Glutamatergic neuron (in vitro differentiated cells): ENCODE measurements at places on chromosomes 2 and 18.

- no peaks in the 10 kb centered on the region for H3K27me3 ChIP-seq
- peak overlapping the region; percentile 49 for H3K27ac ChIP-seq
- no peaks in the 10 kb centered on the region for H3K36me3 ChIP-seq
- no peak overlapping the region for H3K4me3 ChIP-seq
- no peak for DNase-seq
These were observed 216.7 kb downstream of the TMX3 start for GRCh38 chr18:68498185-68498584.

DNA sequence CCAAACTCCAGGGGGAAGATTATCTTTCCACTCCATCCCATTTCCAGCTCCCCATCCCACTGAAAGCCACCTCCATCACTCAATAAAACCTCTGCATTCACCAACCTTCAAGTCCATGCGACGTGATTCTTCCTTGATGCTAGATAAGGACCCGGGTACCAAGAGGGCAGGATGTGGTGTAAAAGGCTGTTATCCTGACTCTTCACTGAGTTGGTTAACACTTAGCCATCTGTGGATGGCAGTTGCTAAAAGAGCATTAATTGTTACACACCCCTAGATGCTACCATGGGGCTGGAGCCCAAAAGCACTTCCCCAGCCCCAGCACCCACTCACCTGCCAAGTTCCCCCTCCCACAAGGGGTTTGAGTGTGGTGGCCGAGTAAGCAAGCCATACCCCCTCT lies 53.4 kb upstream of the DPP10 start:
- no peak overlapping the region for H3K27ac ChIP-seq
- DNase-seq: no peak
- no peaks in the 10 kb centered on the region for H3K36me3 ChIP-seq
- no peak overlapping the region for H3K4me3 ChIP-seq
- no peaks in the 10 kb centered on the region for H3K4me1 ChIP-seq
- H3K27me3 ChIP-seq: no peaks in the 10 kb centered on the region

- DNase-seq: no peak
- H3K36me3 ChIP-seq: no peaks in the 10 kb centered on the region
- H3K27ac ChIP-seq: no peak overlapping the region
- H3K4me1 ChIP-seq: peaks cover 13% of the 10 kb centered on the region
- H3K27me3 ChIP-seq: peaks cover 3% of the 10 kb centered on the region
These were observed 71.7 kb downstream of the LIMS1 start for GRCh38 chr2:108605947-108606346.

DNA sequence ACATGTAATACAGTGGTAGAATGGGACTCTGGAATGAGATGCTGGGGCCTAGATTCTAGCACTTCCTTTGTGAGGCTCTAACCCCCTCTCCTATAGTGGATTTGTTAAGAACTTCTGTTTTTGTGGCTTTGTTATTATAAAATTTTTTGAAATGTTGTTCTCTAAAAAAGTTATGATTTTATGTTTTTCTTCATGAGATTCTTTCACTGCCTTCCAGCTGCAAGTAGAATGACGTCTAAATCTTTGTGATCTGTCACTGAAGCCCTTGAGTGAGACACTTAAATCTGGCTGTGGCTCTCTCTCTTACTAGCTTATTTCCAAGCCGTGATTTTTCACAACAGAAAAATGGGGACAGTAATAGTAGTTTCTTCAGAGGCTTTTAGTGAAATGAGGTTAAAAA lies 1.6 kb downstream of the CASP8 start:
- H3K4me3 ChIP-seq: no peak overlapping the region
- no peak for DNase-seq
- H3K36me3 ChIP-seq: no peaks in the 10 kb centered on the region
- H3K27me3 ChIP-seq: no peaks in the 10 kb centered on the region
- no peaks in the 10 kb centered on the region for H3K4me1 ChIP-seq
- no peak overlapping the region for H3K27ac ChIP-seq

DNA sequence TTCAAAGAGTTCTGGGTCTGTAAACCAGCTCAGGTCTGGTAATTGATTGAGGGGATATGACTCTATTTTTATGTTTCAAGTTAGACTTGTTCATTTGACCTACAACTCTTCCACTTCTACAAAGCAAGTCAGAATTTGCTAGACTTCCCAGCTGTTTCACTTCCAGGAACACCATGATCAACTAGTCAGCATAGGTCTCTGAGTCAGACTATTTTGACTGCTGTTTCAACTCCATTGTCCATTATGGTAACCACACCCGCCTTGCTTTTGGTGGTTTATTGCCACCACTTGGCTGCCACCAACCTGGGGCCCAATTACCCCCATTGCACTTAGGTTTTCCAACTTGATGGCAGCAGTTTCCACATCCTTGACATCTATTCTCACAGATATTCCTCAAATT lies 116.6 kb downstream of the LAMA3 start:
- no peaks in the 10 kb centered on the region for H3K27me3 ChIP-seq
- H3K36me3 ChIP-seq: no peaks in the 10 kb centered on the region
- no peak overlapping the region for H3K4me3 ChIP-seq

GRCh38 chr18:61413396-61413795 lies 80.2 kb downstream of the CDH20 start:
- no peak overlapping the region for H3K4me3 ChIP-seq
- no peak overlapping the region for H3K27ac ChIP-seq
- H3K27me3 ChIP-seq: peaks cover 1% of the 10 kb centered on the region
- no peaks in the 10 kb centered on the region for H3K4me1 ChIP-seq
- no peaks in the 10 kb centered on the region for H3K36me3 ChIP-seq

- peaks cover 2% of the 10 kb centered on the region for H3K27me3 ChIP-seq
- no peak overlapping the region for H3K27ac ChIP-seq
- no peak for DNase-seq
- no peaks in the 10 kb centered on the region for H3K4me1 ChIP-seq
- no peak overlapping the region for H3K4me3 ChIP-seq
These were observed 23.7 kb upstream of the WIPF1 start for GRCh38 chr2:174621323-174621722.

DNA sequence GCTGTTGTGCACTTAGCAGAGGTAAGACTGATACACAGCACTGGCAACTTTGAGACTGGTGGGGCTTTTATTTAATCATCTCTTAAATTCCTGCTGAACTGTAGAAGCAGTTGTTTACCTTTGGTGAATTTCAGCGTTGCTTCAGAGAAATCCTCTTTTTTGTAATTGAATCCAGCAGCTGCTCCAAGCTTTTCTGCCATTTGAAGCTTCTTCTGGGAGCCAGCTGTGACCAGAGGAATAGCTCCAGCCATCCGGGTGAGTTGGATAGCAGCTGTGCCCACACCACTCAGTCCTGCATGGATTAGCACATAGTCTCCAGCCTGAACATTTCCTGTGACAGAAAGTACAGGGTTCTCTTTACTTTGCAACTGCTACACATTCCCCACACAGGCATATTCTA lies 3.9 kb downstream of the TP53I3 start:
- no peaks in the 10 kb centered on the region for H3K36me3 ChIP-seq
- H3K4me3 ChIP-seq: no peak overlapping the region
- peaks cover 13% of the 10 kb centered on the region for H3K4me1 ChIP-seq
- peaks cover 9% of the 10 kb centered on the region for H3K27me3 ChIP-seq
- no peak for DNase-seq

DNA sequence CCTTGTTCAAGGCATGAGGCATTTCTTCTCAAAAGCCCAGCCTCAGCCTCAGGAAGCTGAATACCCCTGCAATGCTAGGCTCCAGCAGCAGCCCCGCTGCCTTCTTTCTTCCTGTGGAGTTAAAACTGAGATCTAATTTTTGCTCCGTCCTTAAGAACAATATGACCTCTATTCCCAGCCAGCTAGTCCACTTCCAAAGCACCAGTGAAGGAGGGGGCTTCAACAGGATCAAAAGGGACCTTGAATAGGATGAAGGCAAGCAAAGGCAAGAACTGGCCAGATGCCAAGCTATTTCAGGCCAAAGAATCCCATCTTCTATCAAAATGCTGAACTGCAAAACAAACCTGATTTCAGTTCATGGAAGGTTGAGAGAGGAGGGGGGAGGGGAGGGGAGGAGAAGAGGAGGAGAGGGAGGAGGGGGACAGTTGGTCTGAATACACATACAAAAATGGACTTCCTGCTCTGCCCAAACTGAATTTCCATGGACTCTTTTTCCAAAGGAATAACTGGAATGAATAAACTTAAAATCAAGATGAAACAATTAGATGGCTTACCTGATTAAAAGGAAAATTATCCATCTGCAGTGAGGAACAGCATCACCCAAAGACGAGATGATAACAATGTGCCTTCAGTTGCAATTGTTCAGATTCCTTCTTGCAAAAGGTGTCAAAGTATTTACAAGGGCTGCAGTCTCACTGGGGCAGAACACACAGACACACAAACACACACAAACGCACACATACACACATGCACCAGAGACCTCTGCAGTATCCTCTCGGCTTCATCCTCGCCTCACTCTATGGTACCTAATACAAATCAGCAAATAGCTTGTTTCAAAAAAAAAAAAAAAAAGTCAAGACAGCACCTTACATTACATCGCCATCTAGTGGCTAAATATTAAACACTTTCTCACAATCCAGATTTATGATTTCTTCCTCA lies at the start of gene SCN1A:
Gene SCN1A (minus strand): TSS at position 804 of the 939 bp plus-strand sequence. CDS start 54,399 bp downstream, outside the sequence.
- peaks cover 7% of the 10 kb centered on the region for H3K4me1 ChIP-seq
- DNase-seq: no peak
- no peak within 1 kb of the TSS for H3K27ac ChIP-seq
- no peaks in the 10 kb centered on the region for H3K27me3 ChIP-seq
- H3K36me3 ChIP-seq: no peaks in the 10 kb centered on the region
- H3K4me3 ChIP-seq: peak within 1 kb of the TSS; percentile 17

- H3K27ac ChIP-seq: no peak overlapping the region
- no peaks in the 10 kb centered on the region for H3K27me3 ChIP-seq
- DNase-seq: no peak
- peaks cover 3% of the 10 kb centered on the region for H3K4me1 ChIP-seq
- no peaks in the 10 kb centered on the region for H3K36me3 ChIP-seq
These were observed 5.3 kb upstream of the IKZF2 start for GRCh38 chr2:213156717-213157116.
